Right atrium auricular region (tissue), 2 donors: ENCODE measurements at places on chromosomes 6 and 20. TPM values are rescaled to one million over a fixed set of nuclear protein-coding genes. Genes with fewer than 3 reads are reported as not detected.
A peak's percentile ranks its signal among the peaks of the same experiment; 100 is the strongest.

DNA sequence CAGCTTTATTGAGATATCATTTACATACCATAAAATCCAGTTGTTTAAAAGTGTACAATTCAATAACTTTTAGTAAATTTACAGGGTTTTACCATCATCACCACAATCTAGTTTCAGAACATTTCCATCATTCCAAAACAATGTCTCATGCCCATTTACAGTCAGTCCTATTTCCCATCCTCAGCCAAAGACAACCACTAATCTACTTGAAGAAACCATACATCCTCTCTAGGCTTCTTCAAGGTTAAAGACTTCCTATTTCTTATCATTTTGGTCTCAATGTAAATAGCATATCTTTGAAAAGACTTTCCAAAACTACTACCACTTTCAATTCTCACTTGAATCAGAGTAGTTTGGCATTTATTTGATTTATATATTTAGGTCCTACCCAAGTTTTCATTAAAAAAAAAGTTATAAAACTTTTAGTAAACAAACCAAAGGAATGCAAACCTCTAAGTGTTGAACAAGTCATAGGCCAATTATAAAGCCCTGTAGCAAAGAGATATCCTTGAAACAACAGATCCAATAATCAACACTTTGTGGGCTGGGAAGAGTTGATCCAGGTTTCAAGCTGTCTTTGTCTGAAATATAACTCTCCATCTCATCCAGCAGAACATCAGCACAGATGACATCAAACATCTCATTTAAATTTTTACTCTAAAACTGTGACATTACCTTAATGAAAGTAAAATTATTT is 211.3 kb upstream of the RUNX2 start:
- no peak for DNase-seq

- DNase-seq: no peak
Observed at GRCh38 chr6:246352-246751, 45.9 kb upstream of the DUSP22 start.

The PSORS1C2 gene
- not detected for total RNA-seq

The POLR1C gene
- 13.9 TPM for total RNA-seq

DNA sequence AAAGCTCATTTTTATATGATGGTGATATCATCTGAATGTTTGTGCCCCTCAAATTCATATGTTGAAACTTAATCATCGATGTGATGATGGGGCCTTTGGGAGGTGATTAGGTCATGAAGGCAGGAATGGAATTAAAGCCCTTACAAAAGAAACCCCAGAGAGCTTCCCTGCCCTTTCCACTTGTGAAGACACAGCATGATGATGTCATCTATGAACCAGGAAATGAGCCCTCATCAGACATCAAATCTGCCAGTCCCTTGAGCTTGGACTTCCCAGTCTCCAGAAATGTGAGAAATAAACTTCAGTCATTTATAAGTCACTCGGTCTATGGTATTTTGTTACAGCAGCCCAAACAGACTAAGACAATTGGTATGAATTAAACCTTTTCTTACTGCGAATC is 153.1 kb downstream of the MYB start:
- no peak for DNase-seq

The DNAH8 gene
- total RNA-seq: 0.04 TPM

DNA sequence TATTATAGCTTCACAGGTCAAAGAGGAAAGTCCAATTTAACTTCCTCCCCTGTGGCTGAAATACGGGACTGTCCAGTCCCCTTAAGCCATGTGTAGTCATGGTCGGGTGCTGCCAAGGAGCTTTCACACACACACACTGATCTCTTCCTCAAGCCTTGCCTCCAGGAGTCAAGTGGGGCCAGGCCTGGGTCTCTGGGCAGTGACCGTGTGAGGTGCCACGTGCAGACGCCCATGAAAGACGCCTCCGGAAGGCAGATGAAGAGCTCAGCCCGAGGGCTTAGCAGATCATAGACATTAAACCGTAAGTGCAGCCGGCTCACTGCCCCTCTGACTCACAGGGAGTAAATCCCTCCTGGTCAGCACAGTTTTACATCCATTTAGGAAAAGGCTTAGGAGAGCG is 4.2 kb downstream of the GABRR2 start:
- DNase-seq: no peak

DNA sequence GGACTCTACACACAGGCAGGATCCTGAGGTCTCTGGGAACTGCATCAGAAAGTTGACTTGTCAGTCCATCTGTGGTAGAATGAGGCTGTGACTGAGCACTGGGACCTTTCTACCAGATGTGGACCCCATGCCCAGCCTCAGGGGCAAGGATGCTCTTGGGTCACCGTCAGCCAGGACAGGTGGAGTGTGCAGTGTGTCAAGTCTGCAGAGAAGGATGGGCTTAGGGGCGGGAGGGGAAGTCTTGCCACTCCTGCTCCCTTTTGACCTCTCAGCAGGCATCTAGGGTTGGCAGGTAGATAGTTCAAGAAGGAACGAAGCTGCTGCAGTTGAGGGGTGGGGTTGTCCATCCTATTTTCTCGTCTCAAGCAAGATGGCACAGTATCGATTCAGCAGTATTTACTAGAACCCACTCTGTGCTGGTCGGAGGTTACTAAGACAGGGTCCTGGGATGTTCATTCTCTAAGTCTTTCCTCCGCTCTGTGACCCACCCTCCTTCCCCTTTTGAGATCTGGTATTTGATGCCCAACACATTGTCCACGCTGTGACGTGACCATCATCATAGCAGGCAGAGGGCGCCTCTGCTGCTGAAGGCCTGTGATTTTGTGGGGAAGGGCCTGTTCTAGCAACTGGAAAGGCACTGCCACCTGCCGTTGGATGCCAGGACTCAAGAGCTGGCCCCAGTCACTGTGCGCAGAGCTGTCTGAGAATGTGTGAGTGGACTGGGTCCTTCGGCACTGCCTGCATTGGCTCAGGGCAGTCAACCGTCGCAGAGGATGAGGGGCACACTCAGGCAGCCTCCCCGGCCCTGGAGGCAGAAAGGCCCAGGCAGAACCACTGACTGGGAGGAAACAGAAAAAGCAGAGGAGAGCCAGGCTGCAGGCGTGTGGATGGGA is 23.2 kb downstream of the RBCK1 start:
- no peak for DNase-seq

- no peak for DNase-seq
Observed at GRCh38 chr6:24431045-24431451, 28.3 kb downstream of the MRS2 start.

The PLA2G7 gene
- 0.26 TPM for total RNA-seq

The CCM2L gene
- total RNA-seq: 6.0 TPM

DNA sequence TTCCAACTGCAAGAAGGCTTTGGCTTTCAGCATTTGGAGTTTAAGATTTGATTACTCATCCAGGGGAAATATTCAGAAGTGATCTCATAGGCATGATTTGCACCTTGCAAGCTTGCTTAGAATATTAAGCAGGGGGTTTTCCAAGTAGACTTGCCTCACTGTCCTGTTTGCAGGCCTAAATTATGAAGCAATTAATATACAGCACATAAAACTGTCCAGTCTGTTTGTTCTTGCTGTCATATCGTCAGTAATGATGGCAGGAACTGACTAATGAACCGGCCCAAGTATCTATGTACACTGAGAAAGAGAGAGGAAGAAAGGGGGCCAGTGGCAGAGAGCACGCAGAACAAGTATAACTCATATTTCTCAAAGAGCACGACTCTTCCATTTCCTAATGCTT is 212.5 kb upstream of the SUPT3H start:
- DNase-seq: no peak

DNA sequence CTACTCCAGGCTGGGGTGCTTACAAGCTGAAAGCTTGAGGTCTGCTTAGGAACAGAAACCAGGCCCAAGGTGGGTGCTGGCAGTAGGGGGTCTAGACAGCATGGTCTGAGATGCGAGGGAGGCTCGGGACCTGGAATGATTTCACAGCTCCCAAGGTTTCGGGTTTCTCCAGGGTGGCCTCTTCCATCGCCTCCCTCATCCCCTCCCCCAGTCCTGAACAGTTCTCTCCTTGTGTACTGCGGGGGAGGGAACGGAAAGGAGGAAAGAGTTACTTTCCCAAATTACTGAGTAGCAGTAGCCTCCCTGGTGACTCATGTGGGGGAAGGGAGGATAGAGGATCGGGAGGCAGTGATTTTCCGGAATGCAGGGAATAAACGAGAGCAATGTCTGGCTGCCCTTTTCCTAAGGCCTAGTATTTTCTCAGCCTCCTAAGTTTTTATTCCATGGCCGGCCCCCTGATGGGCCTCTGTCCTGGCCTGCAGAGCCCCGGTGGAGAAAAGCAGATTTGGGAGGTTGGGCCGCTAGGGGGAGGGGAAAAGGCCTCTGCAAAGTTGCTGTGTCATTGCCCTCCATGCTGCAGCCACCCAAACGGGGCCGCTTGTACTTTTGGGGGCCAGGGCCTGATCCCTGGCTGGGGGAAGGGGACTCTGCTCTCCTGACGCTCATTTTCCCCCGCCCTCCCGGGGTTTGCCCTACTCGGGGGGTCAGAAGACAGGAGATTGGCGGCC is 1.5 kb downstream of the BRD2 start:
- DNase-seq: peak; percentile 78

GRCh38 chr6:163152701-163153100 is 261.8 kb upstream of the QKI start:
- DNase-seq: no peak

The TRAPPC3L gene
- total RNA-seq: 0.20 TPM

- DNase-seq: peak; percentile 57
Observed at GRCh38 chr6:36955136-36955535, 598 bp downstream of the PI16 start.

- no peak for DNase-seq
Observed at GRCh38 chr6:140264431-140264830, 890.0 kb upstream of the CITED2 start.

The FAM229B gene
- total RNA-seq: 28.7 TPM

The SGK2 gene
- total RNA-seq: not detected

DNA sequence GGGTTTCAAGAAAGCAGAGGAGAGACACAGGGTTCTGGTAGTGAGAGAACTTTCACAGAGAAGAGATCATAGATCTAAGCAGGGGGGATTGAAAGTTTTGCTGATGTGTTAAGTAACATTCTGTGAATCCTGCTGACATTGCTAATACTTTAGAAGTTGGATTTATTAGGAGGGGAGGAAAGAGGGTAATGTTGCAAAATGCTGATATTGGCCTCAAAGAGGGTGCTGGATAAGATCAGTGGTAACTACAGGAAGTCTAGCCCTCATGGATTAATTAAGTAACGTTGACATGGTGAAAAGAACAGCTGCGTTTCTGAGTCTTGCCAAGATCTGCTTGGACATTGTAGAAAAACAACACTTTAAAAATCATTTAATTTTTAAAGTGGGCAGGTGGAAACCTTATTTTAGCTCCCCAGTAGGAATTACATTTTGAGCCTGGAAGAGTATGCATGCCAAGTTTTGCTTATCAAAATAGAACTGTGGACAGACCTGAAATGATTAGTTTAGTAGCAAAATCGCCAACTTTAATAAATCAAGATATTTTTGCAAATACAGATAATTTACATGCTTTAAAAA is 606.0 kb upstream of the HTR1E start:
- DNase-seq: no peak

- no peak for DNase-seq
Observed at GRCh38 chr20:63145156-63145555, 70.8 kb downstream of the YTHDF1 start.

The SLC4A11 gene
- not detected for total RNA-seq

DNA sequence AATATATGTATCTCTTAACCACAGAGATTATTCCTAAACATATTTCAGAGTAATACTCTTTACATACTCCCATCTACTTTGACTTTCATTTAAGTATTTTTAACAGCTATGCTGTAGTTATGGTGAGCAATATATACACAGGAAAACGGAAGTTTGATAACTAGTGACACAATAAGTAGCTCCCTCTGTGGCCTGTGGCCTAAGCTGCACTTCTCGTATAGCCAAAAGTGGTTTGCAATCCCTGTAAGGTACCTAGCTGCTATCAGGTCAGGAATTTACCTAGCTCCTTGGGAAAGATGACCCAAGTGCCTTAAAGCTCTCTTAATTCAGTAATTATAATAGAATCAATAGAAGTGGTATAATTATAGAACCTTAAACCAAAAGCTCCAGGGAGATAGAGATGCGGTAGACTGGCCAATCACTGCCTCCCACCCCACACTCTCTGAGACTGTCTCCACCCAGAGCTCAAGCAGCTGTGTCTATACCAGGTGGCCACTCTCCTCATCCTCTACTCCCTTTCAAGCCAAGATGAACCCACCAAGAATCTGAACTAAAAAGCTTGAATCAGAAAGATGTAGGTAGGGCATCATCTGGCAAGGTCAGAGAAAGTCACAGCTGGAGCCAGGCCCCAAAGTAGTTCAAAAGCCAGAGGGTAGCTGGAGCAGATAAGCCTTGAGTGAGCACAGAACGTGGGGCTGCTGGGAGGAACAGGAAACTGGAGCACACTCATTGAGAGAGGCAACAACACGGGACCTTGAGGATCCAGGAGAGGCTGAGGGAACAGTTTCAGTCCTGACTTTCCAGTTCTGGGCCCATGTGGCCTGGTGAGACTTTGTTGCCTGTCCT is 84.9 kb upstream of the ASF1A start:
- no peak for DNase-seq

GRCh38 chr20:19552221-19553180 is 205.6 kb upstream of the RIN2 start:
- DNase-seq: no peak

- DNase-seq: no peak
Observed at GRCh38 chr6:84260926-84261325, 33.5 kb upstream of the CEP162 start.

The ARMH2 gene
- total RNA-seq: not detected

DNA sequence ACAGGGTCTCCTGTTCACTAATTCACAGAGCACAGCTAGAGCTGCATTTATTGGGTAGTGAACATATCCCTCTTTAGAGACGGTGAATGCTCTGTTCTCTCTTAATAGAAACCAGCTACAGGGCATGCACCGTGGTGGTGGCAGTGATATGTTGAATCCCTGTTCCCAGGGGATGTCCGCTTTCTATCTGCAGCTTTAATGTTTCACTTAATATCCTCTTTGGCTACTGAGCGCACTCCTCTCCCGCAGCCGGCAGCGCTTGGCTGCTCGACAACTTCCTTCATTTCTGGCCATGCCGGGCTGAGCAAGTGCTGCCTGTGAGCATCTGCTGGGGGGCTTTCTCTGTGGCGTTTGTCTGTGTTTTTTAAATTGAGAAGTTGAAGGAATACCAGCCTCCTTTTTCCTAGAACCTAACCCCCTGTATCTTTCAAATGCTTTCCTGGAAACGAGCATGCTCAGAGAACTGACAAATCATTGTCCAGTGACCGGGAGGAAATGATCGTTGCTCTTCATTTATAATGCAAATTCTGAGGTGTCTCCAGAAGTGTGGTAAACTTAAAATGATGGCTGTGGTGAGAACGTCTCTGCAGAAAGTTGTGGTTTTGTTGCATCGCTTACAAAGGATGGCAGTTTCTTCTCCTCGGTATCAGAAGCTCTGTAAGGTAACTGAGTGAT is 297.9 kb downstream of the UTRN start:
- peak; percentile 61 for DNase-seq

The C20orf202 gene
- not detected for total RNA-seq

The LYRM4 gene
- 22.5 TPM for total RNA-seq

DNA sequence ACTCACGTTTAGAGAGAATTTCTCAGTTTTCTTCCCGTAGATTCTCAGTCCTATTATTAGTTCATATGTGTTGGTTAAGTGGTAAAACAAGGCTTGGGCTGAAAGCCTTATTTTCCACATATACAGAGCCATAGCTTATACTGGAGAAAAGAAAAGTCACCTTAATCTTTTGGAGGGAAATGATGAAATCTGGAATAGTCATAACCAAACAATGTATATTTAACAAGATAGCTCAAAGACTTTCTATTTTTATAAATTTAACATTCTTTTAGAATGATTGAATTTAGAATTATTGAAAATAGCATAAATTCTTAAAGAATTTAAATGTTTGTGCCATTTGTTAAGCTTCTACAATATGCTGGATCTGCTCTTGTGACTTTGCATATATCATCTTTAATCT is 85.8 kb downstream of the CDKAL1 start:
- DNase-seq: no peak
